Left colon (tissue), 2 donors: ENCODE measurements at places on chromosomes 5 and 9.

GRCh38 chr9:98172604-98173003 lies 19.8 kb downstream of the CORO2A start:
- DNase-seq: no peak

GRCh38 chr9:127982912-127983311 lies 2.1 kb upstream of the EEIG1 start:
- DNase-seq: no peak

DNA sequence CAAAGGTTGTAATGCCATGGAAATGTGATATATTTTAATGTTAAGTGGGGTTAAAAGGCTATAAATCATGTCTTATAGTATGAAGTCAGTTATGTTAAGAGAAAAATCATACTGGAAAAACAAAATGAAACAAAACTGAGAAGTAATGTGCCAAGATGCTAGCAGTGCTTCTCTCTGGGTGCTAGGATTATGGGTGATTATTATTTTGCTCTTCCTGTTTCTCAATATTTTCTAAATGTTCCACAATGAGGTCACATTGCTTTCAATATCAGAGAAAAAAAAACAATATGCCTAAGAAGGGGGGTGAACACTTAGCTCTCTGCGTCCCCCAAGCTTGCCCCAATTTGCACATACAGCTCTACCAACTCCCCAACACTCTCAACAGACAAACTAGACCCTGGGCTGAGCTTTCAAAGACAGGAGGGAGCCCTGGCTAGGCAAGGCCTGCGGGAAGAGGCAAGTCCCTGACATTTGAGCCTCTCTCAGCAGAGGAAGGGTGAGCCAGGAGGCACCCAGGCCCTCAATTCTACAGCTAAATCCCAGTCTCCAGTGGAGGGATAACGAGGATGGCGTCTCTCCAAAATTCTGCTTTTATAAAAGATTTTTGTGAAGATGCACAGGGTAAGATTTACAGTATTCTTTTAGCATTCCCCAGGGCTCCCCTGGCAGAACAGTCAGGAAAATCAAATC lies 24.4 kb downstream of the WHRN start:
- DNase-seq: no peak

DNA sequence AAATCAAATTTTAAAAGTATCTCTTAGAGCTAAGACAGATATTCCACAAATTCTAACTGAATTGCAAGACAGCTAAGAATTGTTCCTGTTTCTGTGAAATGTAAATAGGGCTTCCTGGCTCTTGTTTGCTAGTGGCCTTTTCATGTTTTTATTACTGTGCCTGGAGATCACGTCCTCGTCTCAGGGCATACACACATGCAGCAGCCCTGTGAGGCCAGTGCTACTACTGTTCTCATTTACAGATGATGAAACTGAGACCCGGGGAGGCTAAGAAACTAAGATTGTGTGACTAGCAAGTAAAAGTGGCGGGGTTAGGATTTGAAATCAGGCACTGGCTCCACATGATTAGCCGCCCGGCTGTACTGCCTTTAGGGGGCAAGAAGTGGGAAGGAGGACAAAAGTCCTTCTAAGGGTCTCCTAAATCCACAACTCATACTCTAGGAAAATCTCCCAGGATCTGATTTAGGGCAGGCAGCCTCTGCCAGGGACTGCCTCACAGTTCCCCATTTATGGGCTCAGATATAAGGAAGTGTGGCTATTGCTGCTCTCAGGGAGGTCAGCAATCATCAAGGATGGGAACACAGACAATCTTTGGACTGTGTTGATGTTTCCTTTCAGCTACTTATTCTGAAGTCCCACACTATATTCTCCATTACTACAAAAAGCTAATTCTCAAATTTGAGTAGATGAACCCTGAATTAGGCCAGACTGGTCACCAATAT lies 7.9 kb downstream of the PRUNE2 start:
- DNase-seq: no peak

GRCh38 chr5:133688391-133688790 lies 76.0 kb upstream of the FSTL4 start:
- DNase-seq: no peak

DNA sequence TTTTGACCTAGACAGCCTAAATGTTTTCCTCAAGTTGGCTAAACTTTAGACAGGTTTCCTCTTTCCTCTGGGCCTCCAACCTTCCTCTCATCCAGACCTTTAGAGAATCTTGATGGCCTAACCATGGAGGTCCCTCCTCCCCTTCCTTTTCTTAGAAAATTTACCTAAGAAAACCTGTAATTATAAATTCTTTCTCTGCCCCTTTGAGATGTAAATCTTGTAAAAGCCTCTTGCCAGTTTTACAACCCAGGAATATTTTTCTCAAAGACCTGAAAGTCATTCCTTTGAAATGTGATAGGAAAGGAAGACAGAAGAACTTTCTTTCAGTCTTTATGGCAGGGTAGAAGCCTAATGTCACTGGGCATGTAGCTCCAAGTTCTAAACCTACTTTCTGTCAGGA lies 1752.6 kb upstream of the C9orf72 start:
- no peak for DNase-seq

DNA sequence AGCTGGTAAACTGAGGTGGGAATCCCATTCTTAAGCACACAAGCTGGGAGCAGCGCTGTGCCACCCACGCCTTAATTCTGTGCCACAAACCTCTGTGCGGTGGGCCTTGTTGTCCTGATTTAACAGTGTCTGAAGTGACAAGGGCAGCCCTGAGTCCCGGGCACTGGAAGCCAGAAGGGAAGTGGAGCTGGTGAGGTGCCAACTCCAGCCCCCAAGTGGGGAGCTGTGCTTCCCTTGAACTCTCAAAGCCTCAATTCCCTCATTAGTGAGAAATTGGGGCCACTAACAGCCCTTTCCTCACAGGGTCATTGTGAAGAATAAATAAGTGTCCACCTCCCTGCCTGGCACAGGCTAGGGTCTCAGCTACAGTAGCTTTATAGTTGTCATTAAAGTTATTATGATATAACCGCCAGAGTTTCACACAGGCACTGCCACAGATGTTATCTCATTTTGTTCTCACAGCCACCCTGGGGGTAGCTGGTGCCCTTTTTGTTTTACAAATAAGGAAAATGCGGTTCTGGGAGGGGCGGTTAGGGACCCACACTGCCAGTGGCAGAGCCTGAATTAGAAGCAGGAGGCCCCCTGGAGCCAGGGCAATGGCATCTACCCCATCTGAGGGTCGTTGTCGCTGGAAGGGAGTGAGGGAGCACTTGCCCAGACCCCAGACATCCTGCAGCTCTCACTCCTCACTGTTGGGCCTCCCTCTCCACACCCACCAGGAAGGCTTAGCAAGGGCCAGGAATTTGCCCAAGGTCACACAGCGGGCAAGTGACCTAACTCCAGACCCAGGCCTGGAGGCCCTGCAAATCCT lies 2.1 kb upstream of the TLX3 start:
- DNase-seq: no peak

- no peak for DNase-seq
Measured at GRCh38 chr9:20754556-20754955, 70.5 kb downstream of the FOCAD start.

DNA sequence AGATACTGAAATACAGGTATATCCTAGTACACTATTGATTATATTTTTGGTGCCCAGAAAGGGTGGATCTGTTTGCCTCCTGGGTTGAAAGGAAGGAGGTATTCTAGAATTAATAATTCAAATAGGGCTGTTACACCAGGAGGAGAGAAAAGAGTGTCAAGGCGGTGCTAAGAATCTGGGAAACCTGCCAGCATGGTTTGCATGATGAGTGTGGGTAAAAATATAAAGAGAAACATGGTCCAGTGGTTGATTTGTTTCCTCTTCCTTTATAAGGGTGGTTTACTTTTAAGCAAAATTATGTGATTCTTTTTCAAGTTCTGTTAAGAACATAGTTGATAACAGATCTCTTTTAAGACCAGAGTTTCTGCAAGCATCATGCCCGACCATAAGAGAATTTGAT lies 69.4 kb upstream of the NFIB start:
- no peak for DNase-seq

GRCh38 chr9:96192710-96193109 lies 109.3 kb downstream of the HSD17B3 start:
- DNase-seq: no peak

DNA sequence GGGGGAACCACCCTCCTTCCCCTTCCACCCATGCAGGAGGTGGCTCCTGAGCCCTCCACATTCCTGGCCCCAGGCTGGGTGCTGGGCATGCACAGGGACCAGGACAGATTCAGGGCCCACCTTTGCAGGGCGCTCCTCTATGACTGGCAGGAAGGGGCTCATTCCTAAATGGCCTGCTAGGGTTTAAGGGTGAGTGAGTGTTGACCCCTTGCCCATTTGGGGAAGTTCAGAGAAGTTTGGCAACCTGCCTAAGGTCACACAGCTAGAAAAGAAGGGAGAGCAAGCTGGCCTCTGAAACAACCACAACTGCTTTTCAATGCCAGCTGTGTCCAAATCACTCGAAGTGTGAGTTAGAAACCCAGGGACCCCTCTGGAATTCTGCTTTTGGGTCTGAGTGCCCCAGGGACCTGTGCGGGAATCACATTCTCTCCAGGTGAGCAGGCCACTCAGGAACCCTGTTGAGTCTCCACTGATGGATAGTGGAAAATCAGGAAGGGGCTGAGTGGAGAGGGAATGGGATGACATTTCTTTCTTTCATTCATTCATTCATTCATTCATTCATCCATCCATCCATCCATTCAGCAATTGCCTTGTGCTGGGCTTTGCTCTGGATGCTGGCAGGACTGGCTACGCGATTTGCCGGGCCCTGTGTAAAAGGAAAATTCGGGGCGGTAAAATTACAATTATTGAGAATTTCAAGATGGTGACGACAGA lies 191.9 kb downstream of the C9orf50 start:
- DNase-seq: no peak

- DNase-seq: no peak
Measured at GRCh38 chr5:10902145-10902544, 141.1 kb upstream of the DAP start.

GRCh38 chr9:2158766-2159430 lies 143.8 kb downstream of the SMARCA2 start:
- no peak for DNase-seq

GRCh38 chr5:37207802-37208201 lies 41.4 kb downstream of the CPLANE1 start:
- no peak for DNase-seq

DNA sequence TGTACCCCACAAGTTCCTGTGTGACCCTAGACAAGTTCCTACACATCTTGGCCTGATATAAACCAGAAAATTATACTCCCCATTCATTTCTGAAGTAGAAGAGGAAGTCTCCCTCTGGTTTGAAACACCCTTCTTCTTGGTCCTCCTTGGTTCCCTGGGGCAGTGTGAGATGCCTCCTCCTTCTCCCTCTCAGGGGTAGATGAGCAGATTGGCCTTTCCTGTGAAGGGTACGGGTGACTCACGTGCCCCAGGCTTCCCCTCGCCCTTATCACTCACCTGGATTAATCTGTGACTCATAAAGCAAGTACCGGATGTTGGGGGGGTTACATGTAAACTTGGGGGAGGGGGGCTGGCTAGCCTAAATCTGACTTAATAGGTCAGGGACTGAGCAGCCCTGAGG lies 11.1 kb upstream of the AQP3 start:
- DNase-seq: no peak

- no peak for DNase-seq
Measured at GRCh38 chr9:108838017-108838416, 17.8 kb downstream of the ACTL7B start.

- no peak for DNase-seq
Measured at GRCh38 chr9:4277531-4277991, 22.3 kb downstream of the GLIS3 start.

GRCh38 chr5:34608859-34609648 lies 47.1 kb upstream of the RAI14 start:
- no peak for DNase-seq

DNA sequence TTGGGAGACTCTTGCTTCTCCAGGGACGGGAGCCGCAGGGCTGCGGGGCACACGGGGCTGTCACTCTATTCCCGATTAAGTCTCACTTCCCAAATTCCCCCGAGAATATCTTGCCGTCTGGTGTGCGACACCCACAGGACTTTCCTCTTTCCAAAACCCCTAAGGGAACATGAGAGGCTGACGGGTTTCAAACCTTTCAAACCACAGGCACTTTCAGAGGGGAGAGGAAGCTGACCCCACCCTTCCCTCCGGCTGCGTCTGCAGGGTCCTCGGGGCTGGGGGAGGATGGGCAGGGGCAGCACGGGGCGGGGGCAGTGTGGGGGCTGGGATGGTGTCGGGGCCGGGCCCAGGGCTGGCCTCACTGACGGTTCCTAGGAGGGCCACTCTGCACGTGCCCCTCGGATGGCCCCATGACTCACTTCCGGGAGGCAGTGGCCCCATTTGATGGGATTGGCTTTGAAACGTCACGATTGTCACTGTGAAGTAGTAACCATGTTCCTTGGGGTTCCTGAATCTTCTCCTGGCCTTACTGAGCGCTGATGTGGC lies 38.2 kb downstream of the SLC9A3 start:
- DNase-seq: no peak

DNA sequence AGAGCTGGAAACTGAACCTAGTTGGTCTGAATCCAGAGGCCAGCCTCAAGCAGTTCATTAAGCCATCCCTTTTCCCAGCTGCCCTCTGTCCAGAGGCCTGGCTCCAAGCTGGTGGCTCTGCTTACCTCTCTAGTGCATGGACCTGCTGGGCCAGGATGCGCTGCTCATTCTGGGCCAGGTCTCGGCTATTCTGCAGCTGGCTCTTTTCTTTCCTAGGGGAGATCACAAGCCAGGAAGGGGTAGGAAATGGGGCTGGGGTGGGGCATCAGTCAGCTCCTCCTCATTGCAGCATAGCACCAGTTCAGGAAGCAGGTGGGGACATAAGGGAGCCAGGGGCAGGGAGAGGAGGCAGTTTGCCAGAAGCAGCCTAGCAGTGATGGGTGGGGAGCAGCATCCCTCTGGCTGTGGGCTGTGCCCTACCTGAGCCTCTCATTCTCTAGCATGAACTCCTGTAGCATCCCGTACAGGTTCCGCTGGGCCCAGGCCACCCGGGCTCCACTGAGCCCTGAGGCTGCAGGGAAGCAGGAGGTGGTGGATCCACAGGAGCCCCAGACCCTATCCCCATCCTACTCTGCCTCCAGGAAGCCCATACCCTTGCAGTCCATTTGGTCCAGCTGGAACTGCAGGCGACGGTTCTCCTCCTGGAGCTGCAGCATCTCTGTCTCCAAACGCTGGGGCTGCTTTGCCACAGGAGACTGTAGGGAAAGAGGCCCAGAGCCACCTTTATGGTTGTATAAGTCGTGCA lies 5.2 kb downstream of the KIF12 start:
- no peak for DNase-seq

- peak; percentile 79 for DNase-seq
Measured at GRCh38 chr9:94783102-94783682, 56.7 kb downstream of the AOPEP start.
